ENCODE measurements at places on chromosomes 3 and 15.
A peak's percentile ranks its signal among the peaks of the same experiment; 100 is the strongest.

- DNase-seq, result no peak
These were observed 165.8 kb downstream of the VPS8 start for GRCh38 chr3:184977796-184978195.

DNA sequence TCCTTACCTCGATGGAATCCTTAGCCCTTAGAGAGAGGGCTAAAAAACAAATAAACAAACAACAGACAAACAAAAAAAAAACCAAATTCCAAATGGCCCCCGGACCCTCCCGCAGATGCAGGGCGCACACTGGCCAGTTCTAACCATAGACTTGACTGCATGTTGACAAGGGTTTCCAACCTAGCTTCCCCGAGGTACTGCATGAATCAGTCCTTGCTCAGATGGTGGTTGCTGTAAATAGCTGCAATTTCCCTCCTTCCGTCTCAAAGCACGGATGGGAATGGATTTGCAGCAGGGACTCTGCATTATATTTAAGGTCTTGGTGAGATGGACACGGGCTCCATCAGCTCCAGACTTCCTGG lies 162.8 kb downstream of the CD47 start:
- DNase-seq, result peak; percentile 61

DNA sequence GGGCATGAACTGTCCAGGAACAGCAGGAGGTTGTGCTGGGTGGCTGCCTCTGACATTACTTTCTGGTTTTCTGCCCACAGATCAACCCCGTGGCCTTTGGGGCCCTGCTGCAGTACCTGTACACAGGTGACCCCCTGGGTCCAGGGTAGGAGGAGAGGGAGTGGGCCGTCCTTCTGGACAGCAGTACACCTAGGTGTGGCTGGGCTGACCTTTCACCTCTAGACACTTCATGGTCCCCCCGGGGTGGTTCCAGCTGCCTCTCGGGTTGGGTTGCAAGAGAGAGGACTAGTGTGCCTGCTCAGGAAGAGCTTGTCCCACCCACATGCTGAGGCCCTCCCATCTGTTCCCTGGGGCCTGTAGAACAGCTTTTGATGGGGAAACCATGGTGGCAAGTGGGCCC lies 3.7 kb downstream of the ABTB1 start:
- no peak for DNase-seq

DNA sequence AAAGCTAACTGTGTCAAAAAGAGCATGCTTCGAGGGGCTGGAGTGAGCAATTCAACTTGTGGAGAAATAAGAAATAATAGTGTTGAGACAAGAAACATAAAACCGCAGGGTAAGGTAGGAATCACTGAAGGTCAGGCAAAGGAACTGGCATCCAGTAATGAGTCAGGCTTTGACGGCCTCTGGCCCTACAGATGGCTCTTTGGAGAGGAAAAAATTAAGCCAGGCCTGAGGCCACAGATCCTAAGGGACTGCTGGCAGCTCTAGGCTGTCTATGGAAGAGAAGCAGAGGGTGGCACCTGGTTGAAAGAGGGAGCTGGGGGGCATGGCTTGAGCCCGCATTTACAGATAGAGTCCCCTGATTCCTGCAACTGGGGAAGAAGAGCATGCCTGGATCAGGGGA lies 28.6 kb upstream of the ZSCAN2 start:
- no peak for DNase-seq

DNA sequence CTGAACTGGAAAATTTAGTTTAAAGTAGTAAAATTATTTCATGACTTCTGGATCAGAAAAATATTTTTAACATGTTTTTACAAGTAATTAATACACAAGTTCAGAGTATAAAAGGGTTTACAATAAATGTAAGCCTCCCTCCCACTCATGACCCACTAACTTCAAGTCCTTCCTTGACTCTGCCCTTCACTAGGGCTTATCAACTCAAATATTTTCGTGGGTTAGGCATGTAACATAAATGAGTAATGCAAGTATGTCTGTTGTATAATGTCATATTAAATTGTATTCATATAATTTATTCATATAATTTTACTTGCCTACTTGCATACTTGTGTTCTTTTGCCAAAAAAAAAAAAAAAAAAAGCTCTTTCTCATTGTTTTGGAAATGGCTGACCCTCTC lies 3.4 kb upstream of the OPA1 start:
- peak; percentile 63 for DNase-seq

DNA sequence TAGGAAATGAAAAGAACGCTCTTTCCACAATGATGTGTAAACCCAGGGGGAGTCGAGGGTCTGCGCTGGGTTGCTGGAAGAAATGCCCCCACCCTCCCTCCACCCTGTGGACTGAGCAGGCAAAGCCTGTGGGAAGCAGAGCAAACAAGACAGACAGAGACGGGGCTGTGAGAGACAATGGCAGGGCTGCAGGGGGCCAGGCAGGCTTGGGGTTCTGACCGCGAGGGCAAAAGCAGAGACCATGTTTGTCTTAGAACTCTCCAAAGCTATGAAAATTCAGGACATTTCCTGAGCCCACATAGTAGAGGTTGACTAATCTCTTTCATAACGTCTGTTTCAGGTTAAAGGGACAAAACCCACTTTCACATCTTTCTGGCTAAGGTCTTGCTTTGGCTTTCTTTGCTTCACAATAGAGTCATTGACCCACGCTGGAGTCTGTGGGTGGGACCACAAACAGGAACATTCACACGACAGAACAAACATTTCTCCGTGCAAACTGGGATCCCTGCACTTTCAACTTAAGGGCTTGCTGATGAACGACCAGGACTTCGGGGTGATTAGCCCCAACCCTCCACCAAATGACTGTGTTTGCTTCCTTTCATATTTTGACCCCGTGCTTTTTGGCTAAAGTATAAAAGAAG lies 156.0 kb upstream of the TPM1 start:
- no peak for DNase-seq

DNA sequence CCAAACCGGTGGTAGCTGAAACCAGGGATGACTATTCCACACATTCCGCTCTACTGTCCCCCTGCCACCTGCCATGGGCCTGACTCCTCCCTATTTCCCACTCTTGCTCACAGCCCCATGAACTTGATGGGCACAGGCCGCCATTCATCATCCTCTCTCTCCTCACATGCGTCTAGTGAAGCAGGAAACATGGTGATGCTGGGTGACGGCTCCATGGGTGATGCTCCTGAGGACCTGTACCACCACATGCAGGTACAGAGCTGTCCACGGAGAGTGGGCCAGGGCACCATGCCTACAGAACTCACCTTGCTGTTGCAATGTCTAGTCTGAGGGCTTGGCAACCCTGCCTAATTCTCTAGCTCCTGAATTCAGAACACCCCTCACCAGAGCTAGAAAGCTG lies 23.3 kb upstream of the MANF start:
- no peak for DNase-seq

DNA sequence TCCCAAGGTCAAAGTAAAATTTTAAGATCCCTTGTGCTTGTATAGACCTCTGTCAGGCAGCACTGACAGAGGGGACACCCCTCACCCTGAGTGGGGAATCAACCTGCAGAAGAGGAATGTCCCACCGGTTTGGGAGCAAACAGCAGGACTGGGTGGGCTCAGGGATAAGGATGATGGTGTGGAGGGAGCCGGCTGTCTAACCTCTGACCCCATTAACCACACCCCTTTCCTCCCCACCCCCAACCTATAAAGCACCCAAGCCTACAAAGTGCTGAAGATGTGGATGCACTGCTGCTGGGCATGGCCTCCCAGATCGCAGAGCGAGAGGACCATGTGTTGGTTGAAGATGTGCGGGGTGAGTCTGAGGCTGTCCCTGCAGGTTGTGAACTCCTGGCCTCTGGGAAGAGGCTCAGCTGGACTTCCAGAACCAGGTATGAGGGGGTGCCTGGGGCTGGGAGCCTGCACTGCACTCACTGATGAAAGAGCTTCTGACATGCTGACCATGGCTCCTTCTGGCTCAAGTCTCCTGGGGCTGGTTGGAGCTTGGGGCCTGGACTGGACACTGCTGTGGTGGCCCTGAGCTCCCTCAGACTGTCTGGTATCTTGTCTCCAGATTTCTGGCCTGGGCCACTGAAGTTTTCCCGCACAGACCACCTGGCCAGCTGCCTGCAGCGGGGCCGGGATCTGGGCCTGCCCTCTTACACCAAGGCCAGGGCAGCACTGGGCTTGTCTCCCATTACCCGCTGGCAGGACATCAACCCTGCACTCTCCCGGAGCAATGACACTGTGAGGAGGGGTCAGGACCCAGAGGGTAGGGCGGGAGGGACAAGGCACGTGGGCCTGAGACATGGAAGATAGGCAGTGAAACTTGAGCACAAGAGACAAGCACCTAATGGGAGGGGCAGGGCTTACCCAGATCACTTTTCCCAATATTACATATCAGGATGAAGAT lies 9.3 kb downstream of the DUOX1 start:
- DNase-seq, result no peak

- DNase-seq, result peak; percentile 93
These were observed 31.8 kb upstream of the RASA2 start for GRCh38 chr3:141454906-141455602.

DNA sequence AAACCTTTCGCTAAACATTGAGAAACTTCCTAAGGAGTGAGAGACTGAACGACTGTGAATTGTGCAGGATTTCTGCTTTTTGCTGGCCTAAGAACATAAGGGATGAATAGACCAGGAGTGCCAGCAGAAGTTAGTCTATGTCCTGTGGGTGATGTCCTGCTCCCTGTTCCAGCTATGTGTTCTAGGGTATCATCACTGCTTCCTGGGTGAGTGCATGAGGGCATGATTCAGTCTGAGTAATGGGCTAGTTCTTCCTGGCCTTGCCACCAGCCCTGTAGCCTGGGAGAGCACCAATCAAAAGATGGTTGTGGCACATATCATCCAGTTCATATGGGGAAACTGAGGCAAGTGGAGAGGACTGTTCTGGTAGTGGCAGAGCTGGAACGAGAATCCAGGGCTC lies 153.9 kb upstream of the TPM1 start:
- peak; percentile 79 for DNase-seq

GRCh38 chr15:57920911-57921310 lies 144.6 kb downstream of the ALDH1A2 start:
- DNase-seq, result no peak

Measured in bronchial epithelial cell (primary cell).